ENCODE measurements at places on chromosomes 4 and X.

GRCh38 chrX:142663330-142664095 is 362.2 kb upstream of the SPANXN4 start:
- no peak for DNase-seq

GRCh38 chrX:42289492-42290385 is 366.4 kb upstream of the CASK start:
- DNase-seq: no peak

DNA sequence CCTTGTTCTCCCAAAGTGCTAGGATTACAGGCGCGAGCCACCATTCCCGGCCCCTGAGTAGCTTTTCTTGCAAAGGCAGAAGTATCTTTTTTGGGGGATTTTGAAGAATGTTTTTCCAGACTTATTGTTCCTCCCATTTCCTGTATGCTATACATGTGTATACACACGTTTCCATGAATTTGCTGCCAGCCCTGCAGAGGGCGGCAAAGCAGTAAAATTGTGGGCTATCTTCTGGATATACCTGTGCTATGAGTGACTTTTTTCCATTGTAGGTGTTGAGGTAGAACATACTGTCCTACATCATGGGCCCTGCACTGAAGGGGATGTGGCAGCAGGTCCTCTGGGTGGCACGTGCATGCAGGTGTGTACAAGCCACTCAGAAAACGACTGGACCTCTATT is 16.9 kb upstream of the MED28 start:
- no peak for DNase-seq

- DNase-seq: no peak
Observed at GRCh38 chrX:47560179-47560933, 649 bp upstream of the ARAF start.

DNA sequence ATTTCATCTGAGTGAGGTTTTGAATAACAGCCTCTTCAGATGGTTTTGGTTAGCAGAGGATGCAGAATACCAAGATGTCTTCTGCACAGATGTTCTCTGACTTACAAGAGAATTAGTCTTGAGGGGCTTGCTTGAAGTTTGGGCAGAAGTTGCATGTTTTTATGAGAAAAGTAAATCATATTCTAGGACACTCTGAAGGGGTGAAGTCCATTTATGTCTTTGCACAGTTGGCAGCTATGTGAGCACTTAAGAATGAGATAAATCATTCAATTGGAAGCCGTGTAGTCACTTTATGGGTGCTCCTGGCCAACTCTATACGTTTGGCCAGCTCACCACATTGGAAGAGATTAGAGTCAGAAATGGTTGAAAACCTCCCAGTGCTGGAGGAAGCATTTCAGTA is 252.7 kb upstream of the KCNIP4 start:
- DNase-seq: no peak
